ENCODE measurements at places on chromosomes 1 and 21.

DNA sequence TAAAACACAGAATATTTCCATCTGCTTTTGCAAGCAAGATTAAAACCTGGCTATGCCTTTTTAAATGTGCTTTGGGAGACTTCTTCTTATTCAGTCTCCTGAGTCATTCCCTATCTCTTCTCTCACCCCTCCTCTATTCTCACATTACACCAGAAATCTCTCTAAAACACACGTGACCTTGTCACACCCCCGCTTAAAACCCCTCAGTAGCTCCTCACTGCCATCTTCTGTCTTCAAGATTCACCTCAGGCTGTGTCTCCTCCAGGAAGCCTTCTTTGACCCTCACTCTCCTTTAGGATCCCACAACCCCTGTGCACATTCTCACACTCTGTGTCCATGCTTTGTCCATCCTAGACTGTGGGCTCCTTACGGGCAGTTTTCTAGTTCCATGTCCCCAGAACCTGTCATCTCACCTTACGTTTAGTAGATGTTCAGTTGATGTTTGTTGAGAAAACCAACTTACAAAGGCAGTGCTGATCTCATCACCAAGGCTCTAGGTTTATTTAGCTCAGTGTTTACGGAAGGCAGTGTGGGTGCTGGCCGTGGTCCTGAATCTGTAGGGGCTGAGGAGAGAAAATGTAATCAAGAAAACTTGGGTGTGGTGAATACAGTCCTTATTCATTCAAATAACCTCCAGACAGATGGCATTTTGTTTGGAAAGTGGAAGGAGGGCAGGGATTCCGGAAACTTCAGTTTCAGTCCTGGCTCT is 143.5 kb downstream of the DMRTA2 start:
- DNase-seq, result no peak

GRCh38 chr1:44108241-44108640 is 10.4 kb upstream of the KLF17 start:
- no peak for DNase-seq

- DNase-seq, result no peak
Measured at GRCh38 chr1:42835422-42835821, 11.0 kb upstream of the ZNF691 start.

DNA sequence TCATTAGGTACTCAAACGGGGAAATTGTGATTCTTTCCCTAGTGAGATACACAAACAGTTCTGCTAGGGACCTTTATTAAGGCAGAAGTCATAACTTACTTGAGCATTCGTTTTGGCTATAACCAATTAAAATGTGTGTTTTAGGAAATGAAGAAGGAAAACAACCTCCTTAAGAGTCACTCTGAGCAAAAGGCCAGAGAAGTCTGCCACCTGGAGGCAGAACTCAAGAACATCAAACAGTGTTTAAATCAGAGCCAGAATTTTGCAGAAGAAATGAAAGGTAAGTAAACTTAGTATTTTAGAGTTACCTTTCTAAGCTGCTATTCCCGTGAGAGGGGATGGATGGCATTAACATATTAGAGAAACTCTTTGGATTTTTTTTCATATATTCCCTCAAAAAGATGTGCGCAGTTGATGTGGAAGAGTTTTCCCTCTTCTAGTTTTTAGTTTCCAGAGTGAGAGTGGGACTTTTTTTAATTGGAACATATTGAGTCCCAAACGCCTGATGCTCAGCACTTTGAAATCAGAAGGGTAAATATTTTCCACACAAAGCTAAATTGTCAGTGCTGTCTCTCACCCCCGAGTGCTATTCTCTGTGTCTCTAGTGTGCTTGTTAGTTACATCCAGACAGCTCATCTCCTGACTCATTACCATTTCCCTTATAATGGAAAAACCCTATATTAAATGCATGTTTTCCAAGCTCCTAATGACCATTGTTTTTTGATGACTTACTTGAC is 34.9 kb downstream of the CENPF start:
- DNase-seq, result no peak

GRCh38 chr1:185813401-185813979 is 79.3 kb downstream of the HMCN1 start:
- DNase-seq, result no peak

- DNase-seq, result no peak
Measured at GRCh38 chr1:229984310-229984991, 82.6 kb upstream of the GALNT2 start.

GRCh38 chr1:6342056-6342455 is 51.5 kb downstream of the ACOT7 start:
- no peak for DNase-seq

DNA sequence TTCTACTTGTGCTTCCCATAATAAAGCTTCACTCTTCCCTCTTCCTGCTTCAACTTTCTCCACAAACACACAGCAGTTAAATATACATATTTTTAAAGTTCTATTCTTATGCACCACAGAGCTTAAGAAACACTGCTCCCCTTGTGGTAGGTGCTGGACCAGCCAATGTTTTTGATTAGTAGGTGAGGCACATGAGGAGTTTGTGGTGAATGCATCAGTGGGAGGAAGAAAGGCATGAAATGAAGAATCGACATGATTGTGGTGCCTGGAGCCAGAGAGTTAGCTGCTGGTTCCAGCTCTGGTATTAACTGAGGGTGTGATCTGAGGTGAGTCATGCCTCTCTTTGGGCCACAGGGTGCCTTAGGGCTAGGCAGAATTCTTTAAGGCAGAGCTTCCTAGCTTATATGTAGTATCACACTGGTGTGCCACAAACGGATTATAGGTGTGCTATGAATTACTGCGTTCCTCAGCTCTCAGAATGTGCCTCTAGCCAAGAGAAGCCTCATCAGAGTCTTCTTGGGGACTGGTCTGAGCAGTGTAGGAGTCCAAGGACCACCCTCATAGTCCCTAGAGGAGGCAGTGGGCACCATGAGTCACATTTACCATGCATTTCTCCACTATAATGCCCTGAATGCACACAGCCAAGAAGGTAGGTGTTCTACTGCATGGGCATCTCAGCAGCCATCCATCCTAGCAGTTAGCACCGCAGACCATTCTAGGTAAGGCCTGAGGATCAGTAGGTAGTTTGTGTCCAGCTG is 97.4 kb upstream of the SGIP1 start:
- DNase-seq, result peak; percentile 83

DNA sequence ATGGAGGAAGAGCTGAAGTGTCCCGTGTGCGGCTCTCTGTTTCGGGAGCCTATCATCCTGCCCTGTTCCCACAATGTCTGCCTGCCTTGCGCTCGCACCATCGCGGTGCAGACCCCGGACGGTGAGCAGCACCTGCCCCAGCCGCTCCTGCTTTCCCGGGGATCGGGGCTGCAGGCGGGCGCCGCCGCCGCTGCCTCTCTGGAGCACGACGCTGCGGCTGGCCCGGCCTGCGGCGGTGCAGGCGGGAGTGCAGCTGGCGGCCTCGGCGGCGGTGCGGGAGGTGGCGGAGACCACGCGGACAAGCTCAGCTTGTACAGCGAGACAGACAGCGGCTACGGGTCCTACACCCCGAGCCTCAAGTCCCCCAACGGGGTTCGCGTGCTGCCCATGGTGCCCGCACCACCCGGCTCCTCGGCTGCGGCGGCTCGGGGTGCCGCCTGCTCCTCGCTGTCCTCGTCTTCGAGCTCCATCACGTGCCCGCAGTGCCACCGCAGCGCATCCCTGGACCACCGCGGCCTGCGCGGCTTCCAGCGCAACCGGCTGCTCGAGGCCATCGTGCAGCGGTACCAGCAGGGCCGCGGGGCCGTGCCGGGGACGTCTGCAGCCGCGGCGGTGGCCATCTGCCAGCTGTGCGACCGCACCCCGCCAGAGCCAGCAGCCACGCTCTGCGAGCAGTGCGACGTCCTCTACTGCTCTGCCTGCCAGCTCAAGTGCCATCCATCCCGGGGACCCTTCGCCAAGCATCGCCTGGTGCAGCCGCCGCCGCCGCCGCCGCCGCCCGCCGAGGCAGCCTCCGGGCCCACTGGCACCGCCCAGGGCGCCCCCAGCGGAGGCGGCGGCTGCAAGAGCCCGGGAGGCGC is 1.3 kb downstream of the TRIM67 start:
- no peak for DNase-seq

- no peak for DNase-seq
Measured at GRCh38 chr1:22814176-22815042, 103.8 kb downstream of the EPHB2 start.

GRCh38 chr1:117146575-117147340 is 25.2 kb upstream of the TRIM45 start:
- no peak for DNase-seq

DNA sequence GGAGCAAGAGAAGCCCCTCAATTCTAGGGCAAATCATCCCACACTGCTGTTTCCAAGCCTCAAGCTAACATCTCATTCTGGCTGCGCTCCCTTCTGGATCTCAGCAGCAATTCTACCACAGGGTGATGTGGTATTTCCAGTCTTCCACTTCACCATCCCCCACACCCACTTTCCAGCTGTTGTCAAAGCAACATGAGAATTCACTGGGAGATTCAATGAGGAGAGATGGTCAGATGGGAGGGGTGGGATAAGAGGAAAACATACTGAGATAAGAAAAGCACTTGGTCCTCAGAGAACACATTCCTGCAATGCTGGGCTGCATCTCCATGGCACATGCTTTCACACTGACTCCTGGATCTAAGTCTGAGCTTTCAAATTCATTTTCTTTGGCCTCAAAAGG is 47.3 kb upstream of the LRRC52 start:
- no peak for DNase-seq

DNA sequence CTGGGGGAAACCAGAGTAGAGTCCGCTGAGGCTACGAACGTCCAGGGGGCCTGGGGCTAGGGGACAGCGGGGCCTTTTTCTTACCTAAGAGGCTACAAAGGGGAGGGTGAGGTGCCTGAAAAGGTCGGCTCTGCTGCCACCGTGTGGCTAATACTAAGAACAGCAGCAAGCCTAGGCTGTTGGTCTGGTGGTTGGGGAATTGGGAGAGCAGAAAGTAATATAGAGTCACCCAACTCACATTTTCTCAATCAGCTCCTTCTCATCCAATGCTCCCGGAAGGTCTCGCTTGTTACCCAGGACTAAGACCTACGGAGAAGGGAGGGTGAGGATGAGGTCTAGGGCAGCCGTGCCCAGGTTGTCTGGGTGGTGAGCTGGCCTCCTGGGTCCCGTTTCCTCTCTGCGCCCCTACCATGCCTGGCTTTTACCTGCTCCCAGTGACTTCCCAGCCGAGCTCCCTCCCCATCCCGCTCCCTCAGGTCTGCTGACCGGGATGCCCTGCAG is 9.3 kb downstream of the ARL8A start:
- peak; percentile 41 for DNase-seq

GRCh38 chr21:17976139-17976538 is 157.0 kb upstream of the C21orf91 start:
- DNase-seq, result no peak

DNA sequence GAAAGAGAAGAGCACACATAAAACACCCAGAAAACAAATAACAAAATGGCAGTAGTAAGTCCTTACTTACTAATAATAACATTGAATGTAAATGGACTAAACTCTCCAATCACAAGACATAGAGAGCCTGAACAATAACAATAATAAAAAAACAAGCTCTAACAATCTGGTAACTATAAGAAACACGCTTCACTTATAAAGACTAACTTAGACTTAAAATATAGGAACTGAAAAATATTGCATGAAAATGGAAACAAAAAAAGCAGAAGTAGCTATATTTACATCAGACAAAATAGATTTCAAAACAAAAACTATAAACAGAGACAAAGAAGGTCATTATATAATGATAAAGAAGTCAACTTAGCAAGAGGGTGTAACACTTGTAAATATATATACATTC is 83.1 kb upstream of the LYPLAL1 start:
- DNase-seq, result no peak

- DNase-seq, result no peak
Measured at GRCh38 chr1:96116731-96117130, 604.9 kb upstream of the PTBP2 start.

GRCh38 chr1:43881415-43881814 is 52.2 kb upstream of the ARTN start:
- DNase-seq, result no peak

- no peak for DNase-seq
Measured at GRCh38 chr21:35265170-35265877, 216.2 kb upstream of the RUNX1 start.

GRCh38 chr1:241592273-241592958 is 47.8 kb downstream of the CHML start:
- no peak for DNase-seq

DNA sequence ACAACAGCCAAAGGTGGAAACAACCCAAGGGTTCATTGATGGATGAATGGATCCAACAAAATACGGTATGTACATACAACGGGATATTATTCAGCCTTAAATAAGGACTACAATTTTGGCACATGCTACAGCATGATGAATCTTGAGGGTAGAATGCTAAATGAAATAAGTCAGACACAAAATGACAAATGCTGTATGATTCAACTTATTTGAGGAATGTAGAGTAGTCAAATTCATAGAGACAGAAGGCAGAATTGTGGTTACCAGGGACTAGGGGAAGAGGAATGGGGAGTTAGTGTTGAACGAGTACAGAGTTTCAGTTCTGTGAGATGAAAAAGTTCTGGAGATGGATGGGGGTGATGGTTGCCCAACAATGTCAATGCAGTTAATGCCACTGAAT is 118.0 kb upstream of the PAXBP1 start:
- DNase-seq, result no peak

DNA sequence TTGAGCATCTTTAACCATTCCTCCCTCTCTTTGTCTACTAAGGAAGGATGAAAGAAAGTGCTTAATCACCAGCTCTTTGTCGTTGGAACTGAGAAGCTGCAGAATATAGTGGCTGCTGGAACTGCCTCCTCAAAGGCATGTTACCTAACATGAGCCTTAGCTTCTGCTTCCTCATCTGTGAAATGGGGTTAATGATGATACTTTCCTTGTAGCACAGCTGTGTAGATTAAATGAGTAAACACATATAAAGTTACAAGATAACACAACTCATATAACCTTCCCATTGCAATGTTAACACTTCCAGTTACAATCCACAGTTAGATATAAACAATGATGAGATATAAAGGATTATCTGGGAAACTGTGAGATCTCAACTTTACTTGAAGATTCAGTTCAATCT is 48.4 kb upstream of the ZNF326 start:
- no peak for DNase-seq

DNA sequence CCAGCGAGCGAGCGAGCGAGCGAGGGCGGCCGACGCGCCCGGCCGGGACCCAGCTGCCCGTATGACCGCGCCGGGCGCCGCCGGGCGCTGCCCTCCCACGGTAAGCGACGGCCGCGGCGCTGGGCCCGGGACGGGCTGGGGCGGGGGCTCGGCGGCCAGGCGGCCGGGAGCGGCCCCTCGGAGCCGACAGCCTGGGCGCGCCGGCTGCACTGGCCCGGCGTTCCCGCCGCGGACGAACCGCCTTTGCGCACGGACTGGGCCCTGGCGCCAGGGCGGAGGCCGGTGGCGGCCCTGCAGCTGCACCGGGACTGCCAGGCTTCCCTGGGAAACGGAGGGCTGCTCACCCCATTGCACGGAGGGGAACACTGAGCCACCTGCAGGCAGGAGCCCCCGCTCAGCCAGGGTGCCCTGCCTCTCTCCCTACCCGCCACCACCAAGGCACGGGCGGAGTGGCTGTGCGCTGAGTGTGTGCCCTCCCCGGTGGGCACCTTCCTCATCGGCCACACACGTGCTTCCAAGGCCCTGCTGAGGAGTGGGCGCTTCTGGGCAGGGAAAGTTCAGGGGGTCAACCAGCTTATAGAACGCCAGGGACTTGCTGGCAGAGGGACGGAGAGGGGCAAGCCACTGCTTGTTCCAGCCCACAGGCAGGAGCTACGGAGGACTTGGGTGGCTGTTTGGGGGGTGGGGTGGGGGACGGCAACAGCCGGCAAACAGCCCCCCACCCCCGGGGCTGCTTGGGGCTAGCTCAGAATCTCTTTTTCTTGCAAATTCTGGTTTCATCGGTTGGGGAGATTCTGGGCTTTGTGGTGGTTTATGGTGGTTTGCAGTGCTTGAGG is 532 bp downstream of the CSF1 start:
- DNase-seq, result peak; percentile 31

- DNase-seq, result no peak
Measured at GRCh38 chr1:230292689-230293389, 133.3 kb downstream of the PGBD5 start.

- no peak for DNase-seq
Measured at GRCh38 chr21:16243396-16243795, 513.6 kb downstream of the USP25 start.
